ENCODE measurements at places on chromosomes 3 and 15.

GRCh38 chr15:90914305-90915080 lies 11.4 kb downstream of the MAN2A2 start:
- no peak for DNase-seq

GRCh38 chr3:13301286-13301987 lies 118.7 kb downstream of the NUP210 start:
- no peak for DNase-seq

GRCh38 chr3:177804032-177804431 lies 606.8 kb upstream of the TBL1XR1 start:
- no peak for DNase-seq

DNA sequence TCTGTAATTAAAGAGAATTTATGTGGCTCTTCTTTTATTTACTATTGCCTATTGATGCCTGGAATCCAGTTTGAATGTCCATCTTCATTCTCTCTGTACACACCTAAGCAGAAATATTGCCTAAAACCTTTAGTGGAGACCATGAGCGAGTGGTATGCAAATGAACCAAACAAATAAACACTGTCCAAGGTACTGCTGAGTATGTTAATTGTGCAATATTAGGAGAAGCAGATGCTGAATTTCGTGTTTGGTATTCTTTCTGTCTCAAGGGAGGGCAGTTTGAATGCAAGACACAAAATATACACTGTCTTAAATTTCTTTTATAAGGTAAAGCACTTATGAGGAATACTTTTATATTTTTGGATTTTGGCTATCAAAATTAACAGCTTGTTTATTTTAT lies 440.9 kb downstream of the RBMS3 start:
- DNase-seq = no peak
